Renal cortex interstitium (tissue), 15 donors: ENCODE measurements at places on chromosomes 11 and 22. TPM values are rescaled to one million over a fixed set of nuclear protein-coding genes. Genes with fewer than 3 reads are reported as not detected.

GRCh38 chr11:3853899-3854659, 1.4 kb upstream of the STIM1 start:
- DNase-seq, result no peak

GRCh38 chr11:98979205-98979604, 41.5 kb upstream of the CNTN5 start:
- DNase-seq, result no peak

- no peak for DNase-seq
Measured at GRCh38 chr22:19886605-19887255, 32.1 kb upstream of the GNB1L start.

DNA sequence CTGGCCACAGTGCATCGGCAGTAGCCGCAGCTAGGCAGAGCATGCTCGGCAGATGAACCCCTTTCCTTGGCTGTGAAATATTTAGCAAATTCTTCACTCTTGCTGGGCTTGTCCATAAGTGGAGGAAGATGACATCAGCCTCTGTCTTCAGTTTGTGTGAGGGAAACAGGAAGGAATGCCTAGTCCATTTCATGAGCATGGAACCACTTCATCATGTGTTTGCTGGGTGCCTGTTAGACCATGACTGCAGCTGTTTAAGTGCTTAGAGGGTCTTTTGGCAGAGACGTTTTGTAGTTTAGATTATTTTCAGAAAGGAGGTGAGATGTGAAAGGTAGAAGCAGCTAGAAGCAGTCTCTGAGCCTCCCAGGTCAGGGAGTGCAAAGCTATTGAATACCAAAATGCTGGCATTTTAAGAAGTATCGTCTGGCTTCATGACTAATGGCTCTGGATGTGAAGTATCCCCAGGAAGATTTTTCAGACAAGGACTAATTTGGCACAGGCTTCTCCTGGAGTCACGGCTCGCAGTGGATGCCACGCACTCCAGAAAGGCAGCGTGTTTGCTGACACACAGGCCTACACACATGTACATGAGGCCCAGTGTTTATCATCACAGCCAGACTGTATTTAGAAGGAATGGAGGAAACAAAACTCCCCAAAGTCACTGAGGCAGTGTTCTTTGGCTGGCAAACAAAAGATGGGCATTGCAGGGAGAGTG, 43.1 kb upstream of the GRAMD1B start:
- DNase-seq, result no peak

- no peak for DNase-seq
Measured at GRCh38 chr11:65591939-65592857, 3.4 kb downstream of the KCNK7 start.

GRCh38 chr11:125627236-125627910, 2.4 kb downstream of the CHEK1 start:
- DNase-seq, result no peak

DNA sequence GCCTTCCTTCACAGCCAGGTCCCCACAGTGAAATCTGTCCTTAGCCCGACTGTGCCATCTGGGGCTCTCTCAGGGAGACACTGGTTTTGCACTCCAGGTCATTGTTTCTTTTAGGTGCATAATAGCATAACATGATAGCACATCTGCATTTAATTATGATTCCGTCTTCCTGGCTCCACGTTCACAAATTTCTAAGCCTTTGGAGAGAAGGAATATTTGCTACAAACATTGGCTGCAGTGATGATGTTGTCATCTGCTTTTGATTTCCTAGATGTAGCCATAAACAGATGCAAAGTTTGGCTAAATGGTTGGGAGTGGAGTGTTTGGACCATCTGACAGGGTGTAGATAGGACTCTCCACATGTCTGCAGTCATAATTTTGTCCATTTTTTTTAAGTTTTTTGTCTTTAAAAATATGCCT, 12.0 kb upstream of the CAT start:
- DNase-seq, result no peak

DNA sequence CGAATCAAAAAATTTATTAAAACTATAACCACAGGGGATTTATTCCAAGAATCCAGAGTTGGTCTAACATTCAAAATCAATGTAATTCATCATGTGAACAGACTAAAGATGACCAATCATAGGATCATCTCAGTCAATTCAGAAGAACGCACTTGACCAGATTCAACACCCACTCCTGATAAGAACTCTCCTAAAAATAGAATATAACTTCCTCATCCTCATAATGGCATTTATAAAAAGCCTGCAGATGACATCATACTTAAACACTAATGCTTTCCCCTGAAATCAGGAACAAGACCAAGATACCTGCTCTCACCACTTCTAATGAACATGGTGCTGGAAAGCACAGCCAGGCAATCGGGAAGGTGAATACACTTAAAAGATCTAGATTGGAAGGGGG, 10.5 kb upstream of the MUC2 start:
- DNase-seq, result no peak

GRCh38 chr11:61549177-61549576, 31.7 kb downstream of the SYT7 start:
- no peak for DNase-seq

DNA sequence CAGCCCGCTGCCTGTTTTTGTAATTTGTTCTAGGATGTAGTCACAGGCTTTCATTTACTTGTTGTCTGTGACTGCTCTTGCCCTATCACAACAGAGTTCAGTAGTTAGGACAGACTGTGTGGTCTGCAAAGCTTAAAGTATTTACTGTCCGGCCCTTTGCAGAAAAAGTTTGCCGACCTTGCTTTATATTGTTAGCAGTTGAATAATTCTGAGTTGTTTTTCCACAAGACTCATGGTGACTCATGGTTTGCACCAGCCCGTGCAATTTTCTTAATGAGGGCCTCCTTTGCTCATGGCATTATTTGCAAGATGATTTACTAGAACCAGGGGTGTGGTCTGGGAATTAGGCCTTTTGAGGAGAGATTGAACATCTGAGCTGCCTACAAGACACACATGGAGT, 110.6 kb downstream of the SCN3B start:
- no peak for DNase-seq

DNA sequence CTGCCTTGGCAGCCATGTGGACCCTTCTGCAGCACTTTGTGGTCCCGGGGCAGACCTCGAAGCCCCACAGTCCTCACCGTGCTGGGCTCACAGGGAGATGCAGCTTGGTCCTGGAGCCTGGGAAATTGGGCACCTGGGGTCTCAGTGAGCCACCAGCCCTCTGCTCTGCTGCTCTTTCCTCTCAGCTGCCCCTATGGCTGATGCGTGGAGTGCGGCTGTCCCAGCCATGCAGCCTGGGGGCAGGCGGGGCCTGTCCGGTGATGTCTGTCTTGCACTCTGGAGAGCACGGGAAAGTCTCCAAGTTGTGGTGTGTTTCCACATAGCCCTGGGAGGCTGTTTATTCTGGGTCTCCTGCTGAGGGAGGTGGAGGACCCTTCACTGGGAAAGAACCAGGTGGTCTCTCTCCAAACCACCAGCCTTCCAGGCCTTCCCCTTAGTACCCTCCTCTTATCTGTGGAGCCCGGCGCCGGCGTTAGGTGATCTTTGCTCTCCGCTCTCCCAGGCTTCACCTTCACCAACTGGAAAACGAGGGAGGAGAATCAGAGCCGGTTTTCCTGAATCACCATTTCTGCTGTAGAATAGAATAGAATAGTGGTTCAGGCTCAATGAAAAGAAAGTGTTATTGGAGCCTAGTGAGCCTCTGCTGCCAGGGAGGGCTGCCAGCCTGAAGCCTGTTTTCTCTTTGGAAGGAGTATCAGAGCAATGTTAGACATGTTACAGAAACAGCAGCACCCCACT, 41.2 kb upstream of the GRAMD4 start:
- no peak for DNase-seq

GRCh38 chr22:50529416-50529896, 356 bp downstream of the TYMP start:
- DNase-seq, result no peak

- no peak for DNase-seq
Measured at GRCh38 chr11:20026629-20027555, 133.4 kb downstream of the DBX1 start.

DNA sequence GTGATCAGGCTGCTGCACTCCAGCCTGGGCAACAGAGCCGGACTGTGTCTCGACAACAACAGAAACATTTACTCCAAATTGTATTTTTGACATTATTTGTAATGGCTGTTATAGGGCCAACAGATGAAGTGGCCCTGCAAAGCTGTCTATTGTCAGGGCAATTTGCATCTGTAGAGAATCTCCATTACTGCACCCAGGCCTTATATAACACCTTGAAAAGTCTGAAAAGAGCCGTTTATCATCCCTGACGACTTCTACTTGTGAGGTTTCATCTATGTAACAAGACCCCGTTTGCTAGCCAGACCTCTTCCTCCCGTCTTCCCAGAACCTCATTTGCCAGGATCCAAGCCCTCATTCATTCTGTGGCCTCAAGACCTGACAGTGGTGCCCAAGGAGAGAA, 9.1 kb upstream of the CTTN start:
- no peak for DNase-seq

The KCNK4 gene
- not detected for polyA plus RNA-seq

The P4HA3 gene
- 0.86 TPM for polyA plus RNA-seq

The C11orf42 gene
- polyA plus RNA-seq, result 1.0 TPM

The FAM111B gene
- 8.8 TPM for polyA plus RNA-seq

The PGA4 gene
- polyA plus RNA-seq, result 0.25 TPM

The RCOR2 gene
- polyA plus RNA-seq, result 15.6 TPM
